ENCODE measurements at places on chromosomes 3 and 15.

- DNase-seq = no peak
Observed at GRCh38 chr3:194401346-194401745, 2.3 kb upstream of the GP5 start.

DNA sequence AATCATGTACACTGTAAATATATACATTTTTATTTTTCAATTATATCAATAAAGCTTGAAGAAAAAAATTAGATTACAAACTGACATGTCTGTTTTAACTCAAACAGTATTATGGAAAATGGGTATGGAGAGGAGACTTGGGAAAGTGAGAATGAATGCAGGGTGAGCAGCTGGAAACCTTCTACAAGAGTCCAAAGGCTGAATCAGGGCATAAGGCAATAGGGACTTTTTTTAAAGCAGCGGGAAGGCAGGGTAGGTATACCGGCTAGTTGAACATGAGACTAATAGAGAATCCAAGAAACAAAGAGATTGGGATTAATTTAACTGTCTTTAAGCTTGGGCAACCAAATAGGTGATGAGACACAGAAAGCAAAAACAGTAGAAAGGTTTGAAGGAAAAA is 145.3 kb downstream of the NR1I2 start:
- DNase-seq = no peak

DNA sequence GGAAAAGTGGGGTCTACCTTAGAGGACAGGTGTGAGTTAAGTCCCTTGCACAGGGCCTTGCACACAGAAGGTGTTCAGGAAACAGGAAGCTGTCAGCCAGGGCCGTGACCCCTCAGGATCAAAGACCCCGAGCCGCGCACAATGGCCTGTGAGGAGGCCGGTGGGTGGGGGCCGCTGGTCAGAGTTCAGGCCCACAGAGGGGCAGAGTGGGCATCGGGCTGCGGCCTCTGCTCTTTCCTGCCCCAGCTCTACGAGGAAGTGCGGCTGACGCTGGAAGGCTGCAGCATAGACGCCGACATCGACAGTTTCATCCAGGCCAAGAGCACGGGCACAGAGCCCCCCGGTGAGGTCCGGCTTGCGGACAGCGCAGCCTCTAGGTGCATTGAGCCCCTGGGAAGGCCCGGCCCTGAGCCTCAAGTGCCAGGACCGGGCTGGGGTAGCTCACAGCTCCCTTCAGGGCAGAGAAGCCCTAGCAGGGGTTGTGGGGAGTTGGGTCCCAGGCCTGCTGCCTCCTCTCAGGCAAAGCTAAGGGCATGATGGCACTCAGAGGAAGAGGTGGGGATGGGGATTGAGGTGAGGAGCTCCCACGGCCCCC is 37.2 kb downstream of the PSTPIP1 start:
- no peak for DNase-seq

DNA sequence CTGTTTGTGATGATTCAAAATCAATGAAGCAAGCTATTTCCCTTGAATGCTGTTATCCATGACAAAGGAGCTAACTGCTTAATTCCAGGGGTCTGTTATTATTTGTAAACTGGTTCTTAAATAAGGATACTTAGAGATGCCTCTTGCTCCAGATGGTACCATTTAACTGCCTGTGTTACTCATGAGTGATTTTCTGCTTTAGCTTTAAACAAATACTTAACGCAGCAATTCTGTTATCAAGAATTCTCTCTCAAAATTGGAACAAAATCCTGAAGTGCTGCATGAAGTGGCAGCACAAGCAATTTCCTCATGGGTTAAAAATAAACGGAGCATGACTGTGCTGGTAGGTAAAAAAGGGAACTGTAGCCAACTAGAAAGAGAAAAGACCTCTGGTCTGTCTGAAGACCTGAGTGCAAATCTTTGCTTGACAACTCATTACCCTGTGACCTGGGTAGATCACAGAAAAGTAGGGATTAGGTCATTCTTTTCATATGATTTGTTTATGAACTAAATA is 62.5 kb upstream of the GBE1 start:
- no peak for DNase-seq

DNA sequence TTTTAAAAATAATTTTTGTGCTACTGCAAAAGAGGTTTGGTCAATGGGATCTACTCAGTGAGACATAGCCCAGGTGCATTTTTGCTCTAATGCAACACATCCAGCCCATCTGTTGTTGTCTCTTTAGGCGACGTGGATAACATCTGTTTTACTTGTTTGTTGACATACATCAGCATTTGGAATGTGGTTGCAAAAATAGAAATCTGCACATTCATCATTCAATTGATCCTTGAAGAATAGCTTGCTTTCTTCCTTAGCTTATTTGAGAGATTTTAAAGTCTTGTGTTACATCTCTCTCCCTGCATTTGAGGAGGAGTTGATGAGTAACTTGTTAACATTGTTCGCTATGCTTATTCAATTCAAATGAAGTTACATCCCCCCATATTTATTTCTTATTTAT is 1202.3 kb downstream of the NSUN3 start:
- DNase-seq = no peak

GRCh38 chr3:10249833-10250232 is 1.6 kb downstream of the TATDN2 start:
- no peak for DNase-seq

DNA sequence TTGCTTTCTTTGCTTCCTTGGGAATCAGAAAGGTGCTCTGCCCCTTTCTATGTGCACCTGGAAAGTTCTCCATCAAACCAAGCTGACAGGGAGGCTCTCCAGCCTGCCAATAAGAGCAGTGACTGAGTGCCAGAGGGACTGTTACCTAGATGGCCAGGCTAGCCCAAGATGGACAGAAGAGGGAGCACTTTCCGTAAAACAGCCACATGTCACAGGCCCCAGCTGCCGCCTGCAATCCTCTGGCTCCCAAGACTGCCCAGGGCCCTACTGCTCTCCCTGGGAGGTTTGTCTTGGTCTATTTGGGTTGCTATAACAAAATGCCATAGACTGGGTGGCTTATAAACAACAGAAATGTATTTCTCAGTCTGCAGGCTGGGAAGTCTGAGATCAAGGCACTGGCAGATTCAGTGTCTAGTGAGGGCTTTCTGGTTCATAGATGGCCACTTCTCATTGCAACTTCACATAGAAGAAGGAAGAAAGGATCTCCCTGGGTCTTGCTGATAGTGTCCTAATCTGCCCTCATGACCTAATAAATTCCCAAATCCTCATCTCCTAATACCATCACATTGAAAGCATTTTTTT is 72.3 kb downstream of the TAMM41 start:
- no peak for DNase-seq

- no peak for DNase-seq
Observed at GRCh38 chr3:186315581-186316354, 46.3 kb downstream of the DGKG start.

- no peak for DNase-seq
Observed at GRCh38 chr3:54296531-54296930, 174.2 kb downstream of the CACNA2D3 start.

GRCh38 chr3:159788291-159788690 is 200.3 kb upstream of the IL12A start:
- no peak for DNase-seq

GRCh38 chr3:127732879-127733350 is 60.2 kb downstream of the ABTB1 start:
- no peak for DNase-seq

DNA sequence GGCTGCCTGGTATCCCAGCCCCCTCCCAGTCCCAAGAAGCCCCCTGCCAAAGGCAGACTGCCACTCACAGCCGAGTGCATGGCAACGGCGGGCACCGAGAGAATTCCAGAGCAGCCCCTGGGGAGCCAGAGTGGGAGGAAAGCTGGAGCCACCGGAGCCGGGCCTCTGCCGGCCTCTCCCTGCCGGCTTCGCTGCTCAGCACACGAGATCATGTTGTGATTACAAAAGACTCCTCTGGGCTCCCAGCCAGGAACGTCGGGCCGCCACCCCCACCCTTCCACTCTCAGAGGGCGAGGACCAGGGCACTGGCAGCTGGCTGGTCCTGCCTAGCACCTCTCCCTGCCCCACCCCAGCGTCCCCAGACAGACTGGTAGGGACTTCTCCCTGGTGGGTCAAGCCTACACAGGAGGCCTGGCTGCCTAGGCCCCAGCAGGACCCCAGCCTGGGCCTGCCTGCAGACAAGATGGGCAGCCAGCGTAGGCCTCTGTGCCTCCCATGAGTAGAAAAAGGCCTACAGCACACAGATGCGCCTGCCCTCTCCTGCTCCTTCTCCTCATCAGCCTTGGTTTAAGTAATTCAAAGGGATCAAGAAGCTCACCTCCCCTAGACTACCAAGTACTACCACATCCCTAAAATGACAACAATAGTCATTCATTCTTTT is at the start of gene CCDC9B:
Gene CCDC9B, minus strand, starts transcription at position 200 of the 661 bp plus-strand sequence. Its CDS starts 120 bp downstream, at position 80.
- no peak for DNase-seq

- DNase-seq = no peak
Observed at GRCh38 chr15:39455471-39455991, 125.3 kb upstream of the THBS1 start.

DNA sequence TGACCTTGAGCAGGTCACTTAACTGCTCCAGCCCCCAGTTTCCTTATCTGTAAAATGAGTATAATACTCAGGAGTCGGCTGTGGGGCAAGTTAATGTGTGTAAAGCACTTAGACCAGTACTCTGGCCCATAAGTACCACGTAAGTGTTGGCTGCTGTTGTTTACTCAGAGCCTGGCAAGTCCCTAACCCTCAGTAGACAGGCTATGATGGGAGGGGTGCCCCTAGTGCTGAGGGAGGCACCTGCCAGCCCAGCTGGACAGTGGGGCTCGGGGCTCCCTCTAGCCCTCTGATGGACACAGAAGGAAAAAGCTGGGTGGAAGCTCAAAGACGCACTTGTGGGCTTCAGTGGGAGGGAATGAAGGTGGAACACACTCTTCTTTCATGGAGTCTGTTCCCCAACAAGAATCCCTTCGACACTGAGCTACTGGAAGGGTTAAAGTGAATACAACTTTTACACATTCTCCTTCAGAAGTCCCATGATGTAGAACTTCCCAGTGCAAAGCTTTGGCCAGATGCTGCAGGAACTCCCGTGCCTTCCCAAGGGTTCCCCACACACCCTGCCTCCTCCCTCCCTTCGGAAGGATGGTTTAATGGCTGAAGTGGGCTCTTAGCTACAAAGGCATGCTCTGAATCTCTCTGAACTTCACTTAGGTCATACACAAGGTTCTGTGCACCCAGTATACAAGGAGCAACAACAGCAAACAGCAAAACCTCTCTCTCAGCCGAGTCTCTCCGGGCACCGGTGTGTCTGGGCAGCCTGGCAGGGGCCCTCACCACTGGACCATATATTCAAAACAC is 25.4 kb downstream of the TMEM44 start:
- no peak for DNase-seq

DNA sequence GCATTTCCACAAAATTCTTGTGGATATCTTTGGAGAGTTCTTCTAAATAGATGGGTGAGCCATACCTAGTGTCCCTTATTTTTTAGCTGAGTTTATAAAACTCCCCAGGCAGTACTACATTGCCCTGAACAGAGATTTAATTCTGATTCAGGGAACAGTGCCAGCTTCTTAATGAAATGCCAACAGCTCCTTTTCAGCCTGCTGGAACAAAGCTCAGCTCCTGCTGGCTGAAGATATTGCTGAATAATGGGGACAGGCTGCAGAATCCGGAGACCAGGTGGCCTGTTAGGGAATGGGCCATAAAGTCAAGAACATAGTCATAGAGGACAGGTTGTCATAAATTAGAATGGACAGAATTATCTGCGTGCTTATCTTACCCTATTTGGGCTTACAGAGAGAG is 8.9 kb downstream of the HGD start:
- DNase-seq = no peak

- DNase-seq = no peak
Observed at GRCh38 chr15:52714968-52715367, 35.8 kb upstream of the ATOSA start.

DNA sequence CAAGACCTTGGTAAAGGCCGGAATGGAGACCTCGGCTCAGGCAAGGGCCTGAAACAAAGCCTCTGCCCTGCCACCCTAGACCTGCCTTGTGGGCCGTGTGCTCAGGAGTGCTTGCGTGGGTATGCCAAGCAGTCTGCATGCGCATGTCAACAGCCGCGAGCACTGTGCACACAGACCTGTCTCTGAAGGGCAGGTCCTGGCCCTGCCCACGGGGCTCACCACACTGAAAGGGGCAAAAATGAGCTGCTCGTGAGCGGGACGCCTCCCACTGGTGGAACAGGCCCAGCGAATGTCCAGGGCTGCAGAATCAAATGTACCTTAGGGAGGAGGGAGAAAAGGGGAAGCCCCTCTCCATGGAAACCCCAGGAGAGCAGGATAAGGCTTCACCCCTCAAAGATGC is 44.3 kb upstream of the FGD5 start:
- no peak for DNase-seq

- DNase-seq = no peak
Observed at GRCh38 chr3:46102059-46102779, 74.9 kb upstream of the XCR1 start.

DNA sequence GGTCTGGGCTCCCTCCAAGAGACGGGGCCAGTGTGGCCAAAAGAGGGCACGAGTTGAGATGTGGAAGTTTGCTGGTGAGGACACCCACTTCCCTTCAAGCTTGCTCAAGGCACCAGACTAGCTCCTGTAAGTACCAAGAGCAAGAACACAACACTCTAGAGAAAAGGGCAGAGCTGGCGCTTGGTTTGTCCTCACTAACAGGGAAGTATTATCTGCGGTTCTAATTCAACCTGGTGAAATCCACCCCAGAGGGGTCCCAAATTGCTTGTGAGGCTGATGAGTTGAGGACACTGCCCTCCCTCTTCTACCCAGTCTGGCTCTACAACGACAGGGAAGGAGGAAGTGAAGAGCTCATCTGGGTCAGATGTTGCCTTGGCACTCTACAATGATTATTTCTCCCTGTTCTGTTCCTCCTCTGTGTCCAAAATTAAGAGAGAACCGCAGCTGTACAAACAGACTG is 16.9 kb upstream of the FSIP1 start:
- DNase-seq = no peak

DNA sequence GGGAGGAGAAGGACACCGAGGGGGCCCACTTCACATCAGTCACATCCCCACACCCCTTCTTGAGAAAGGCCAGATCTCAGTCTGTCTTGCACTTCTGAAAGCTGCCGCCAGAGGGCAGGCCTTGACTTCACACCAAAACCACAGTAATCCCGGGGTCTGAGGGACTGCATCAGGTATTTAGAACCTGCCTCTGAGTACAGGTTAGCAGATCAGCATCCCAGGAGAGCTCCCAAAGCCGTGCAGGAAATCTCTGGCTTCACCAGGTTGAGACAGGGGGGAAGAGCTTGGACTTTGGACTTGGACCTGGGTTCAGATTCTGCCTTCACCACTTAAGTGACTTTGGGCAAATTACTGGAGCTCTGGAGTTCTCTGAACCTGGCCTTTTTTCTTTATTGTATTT is 50.3 kb downstream of the LHFPL4 start:
- DNase-seq = peak; percentile 64

Measured in GM19239 (cell line).